Right lobe of liver (tissue), 6 donors: ENCODE measurements at places on chromosomes 3 and 15. TPM values are rescaled to one million over a fixed set of nuclear protein-coding genes. Genes with fewer than 3 reads are reported as not detected.

DNA sequence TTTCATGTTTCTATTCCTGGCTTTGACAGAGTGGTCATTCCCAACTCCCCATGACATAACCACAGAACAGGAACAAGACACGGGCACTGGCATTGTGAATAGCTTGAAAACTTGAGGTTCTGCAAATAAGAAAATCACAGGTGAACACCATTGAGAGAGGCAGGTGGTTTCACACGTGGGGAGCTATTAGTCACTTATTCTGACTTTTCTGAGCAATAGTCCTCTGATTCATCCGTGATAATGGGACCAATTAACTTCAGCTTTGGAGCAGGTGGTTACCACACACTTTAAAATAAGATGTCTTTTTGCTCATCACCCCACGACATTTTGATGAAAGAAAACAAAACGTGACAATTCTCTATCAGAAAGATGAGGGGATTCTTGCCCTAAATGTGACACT lies 224.7 kb downstream of the KLF13 start:
- H3K4me3 ChIP-seq: no peak overlapping the region
- H3K36me3 ChIP-seq: no peaks in the 10 kb centered on the region
- H3K4me1 ChIP-seq: no peaks in the 10 kb centered on the region
- H3K27ac ChIP-seq: no peak overlapping the region
- no peaks in the 10 kb centered on the region for H3K27me3 ChIP-seq

DNA sequence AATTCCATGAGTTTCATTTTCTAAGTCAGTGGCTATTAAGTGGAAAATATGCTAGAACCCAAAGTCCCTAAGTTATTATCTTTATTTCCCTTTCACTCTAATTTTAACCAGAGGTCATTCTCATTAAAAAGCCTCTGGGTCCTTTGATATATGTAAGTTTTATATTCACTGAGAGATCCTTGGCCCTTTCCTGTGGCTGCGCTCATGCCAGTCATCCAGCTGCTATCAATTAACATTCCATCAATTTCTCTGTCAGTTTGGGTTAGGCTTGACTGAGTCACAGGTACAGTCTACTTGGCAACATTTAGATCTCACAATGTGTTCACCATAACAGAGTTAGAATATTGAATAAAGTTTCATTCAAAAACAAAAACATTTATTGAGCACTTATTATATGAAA lies 58.0 kb upstream of the FBN1 start:
- no peaks in the 10 kb centered on the region for H3K4me1 ChIP-seq
- H3K36me3 ChIP-seq: no peaks in the 10 kb centered on the region
- no peak for DNase-seq

DNA sequence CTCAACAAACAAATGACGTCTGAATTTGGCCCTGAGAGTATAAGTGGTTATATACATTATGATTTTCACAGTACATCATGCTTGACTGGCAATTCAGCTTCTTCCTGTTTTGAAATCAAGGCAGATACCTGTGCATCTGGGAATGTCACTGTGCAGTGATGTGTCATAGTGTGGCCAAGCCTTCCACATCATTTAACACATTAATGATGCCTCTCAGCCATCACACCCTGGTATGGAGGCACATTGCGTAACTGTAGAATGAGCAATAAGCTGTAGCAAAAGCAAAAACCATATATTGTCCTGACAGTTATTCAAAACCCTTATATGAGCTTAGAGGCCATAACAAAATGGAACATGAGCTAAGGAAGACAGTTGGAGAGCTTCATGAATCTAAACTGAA lies 246.0 kb downstream of the EPHA3 start:
- no peaks in the 10 kb centered on the region for H3K4me1 ChIP-seq
- no peak overlapping the region for H3K27ac ChIP-seq
- H3K36me3 ChIP-seq: no peaks in the 10 kb centered on the region
- H3K4me3 ChIP-seq: no peak overlapping the region
- DNase-seq: no peak
- no peaks in the 10 kb centered on the region for H3K27me3 ChIP-seq

DNA sequence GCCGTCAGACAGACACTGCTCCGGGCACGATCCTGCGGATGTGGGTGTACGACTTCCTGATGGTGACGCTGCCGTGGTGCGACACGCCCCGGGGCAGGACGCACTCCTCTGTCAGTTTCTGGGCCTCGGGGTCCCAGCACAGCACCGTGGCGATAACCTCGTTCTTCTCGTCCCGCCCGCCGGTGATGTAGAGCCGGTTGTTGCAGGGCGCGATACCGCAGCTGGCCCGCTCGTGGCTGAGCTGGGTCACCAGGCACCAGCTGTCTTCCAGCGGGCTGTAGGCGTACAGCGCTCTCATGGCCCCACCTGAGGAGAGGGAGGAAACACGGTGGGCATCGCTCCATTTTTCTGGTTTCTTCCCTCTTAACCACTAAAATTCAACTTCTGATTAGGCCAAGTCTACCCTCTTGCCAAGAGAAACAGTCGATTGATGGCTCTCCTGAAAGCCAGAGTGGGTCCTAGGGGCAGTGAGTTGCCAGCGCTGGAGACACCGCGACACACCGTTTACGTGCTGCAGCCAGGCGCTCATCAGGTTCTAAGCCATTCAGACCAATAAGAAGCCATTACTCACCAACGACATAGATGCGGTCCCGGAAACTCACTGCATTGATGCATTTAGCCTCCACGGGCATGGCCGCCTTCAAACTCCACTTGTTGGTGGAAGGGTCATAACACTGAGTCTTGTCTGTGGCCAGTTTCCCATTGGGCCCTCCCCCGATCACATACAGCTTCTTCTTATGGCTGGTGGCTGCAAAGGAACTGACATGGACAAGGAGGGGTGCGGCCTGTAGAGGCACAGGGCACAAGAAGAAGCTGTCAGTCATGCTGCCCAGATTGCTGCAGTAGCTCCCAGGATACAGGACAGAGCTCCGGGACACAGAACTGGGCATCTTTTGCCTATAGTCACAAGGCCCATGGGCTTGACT lies 63.3 kb downstream of the KLHL6 start:
- peak; percentile 48 for DNase-seq
- no peaks in the 10 kb centered on the region for H3K36me3 ChIP-seq
- no peak overlapping the region for H3K27ac ChIP-seq

DNA sequence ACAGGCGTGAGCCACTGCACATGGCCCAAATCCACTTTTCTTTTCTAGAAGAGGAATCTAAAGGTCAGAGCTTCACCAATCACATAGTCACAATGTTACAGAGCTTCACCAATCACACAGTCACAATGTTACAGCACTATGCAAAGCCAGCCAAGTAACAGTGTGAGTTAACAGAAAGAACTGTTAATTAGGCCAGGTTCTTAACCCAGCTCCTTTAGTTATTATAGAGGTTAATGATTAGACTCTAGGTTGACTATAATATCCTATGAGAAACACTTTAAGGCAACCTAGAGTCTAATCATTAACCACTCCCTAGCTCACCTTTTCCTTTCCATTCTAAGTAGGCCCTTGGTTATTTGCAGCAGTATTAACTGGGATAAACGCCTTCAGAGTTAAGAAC lies 54.0 kb downstream of the TASOR start:
- no peak overlapping the region for H3K4me3 ChIP-seq
- H3K27me3 ChIP-seq: no peaks in the 10 kb centered on the region
- H3K4me1 ChIP-seq: no peaks in the 10 kb centered on the region
- peaks cover 32% of the 10 kb centered on the region for H3K36me3 ChIP-seq

- no peaks in the 10 kb centered on the region for H3K4me1 ChIP-seq
- peak overlapping the region; percentile 67 for H3K4me3 ChIP-seq
- H3K27ac ChIP-seq: no peak overlapping the region
- H3K36me3 ChIP-seq: no peaks in the 10 kb centered on the region
Measured at GRCh38 chr3:142888099-142888480, 793 bp downstream of the PCOLCE2 start.

GRCh38 chr3:10693457-10693856 lies 122.6 kb upstream of the SLC6A11 start:
- no peak overlapping the region for H3K4me3 ChIP-seq
- DNase-seq: no peak
- no peaks in the 10 kb centered on the region for H3K27me3 ChIP-seq
- peaks cover 20% of the 10 kb centered on the region for H3K4me1 ChIP-seq
- no peak overlapping the region for H3K27ac ChIP-seq

DNA sequence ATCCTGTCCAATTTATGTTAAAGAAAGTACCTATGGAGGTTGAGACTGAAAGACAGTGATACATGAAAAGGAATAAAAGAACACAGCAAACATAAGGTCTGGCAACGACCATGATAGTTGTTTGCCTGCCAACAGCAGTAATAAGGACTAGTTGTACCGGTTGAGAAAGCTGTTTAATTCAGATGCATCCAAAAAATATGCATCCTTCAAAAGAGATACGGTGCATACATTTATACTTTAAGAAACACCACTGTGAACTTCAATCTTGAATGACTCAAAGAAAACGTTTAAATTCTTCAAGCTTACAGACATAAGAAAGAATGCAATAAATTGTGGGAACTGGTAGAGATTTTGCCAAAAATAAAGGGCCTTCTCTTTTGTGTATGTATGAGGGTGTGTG lies 492.1 kb downstream of the NLGN1 start:
- H3K27ac ChIP-seq: no peak overlapping the region
- H3K4me1 ChIP-seq: no peaks in the 10 kb centered on the region
- no peak for DNase-seq
- H3K27me3 ChIP-seq: no peaks in the 10 kb centered on the region

DNA sequence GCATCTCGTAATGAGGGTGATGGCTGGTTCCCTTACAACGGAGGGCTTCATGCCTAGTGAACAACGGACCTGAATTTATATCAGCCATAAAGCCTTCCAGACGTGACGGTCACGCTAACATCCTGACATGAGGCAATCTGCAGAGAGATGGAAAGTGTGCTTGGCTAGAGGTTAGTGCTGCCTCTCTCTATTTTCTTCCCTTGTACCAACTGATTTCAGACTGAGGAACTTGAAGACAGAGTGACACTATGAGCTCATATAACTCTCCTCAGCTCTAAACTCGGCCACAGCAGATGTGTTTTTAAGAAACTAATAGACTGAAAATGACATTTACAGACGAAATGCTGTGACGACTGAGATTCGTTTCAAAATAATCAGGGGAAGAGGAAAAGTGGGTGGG lies 122.4 kb downstream of the XXYLT1 start:
- H3K4me3 ChIP-seq: no peak overlapping the region
- no peaks in the 10 kb centered on the region for H3K36me3 ChIP-seq
- no peaks in the 10 kb centered on the region for H3K4me1 ChIP-seq

DNA sequence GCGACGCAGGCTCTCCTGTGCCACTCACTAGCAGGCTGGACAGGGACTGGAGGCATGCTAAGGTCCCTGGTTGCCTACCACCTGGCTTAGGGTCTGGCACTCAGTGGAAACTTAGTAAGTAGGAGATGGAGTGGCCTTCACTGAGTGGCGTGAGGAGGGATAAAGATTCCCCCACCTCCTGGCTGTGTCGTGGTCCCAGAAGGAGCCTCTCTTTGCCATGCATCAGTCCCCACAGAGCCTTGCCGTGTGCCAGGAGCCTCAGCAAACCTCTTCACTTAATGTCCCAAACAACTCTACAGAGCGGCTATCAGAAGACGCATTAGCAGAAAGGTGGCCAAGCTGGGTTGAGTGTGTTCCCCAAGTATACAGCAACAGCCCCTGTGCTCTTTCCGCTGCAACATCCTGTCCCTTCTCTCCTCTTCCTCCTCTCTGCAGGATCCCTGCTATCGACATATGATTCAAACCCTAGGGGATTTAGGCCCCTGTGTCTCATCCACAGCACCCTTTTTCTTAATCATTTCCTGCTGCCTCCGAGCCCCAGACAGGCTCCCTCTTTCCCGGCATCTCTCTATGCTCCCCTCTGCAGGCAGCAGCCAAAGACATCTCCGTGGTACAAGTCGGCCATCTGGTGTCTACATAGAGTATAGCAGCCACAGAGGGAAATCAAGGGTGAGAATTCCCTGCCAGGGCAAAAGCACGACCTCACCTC lies 66.7 kb downstream of the SLC6A1 start:
- DNase-seq: peak; percentile 47
- no peaks in the 10 kb centered on the region for H3K36me3 ChIP-seq
- no peaks in the 10 kb centered on the region for H3K27me3 ChIP-seq
- no peak overlapping the region for H3K27ac ChIP-seq
- no peaks in the 10 kb centered on the region for H3K4me1 ChIP-seq

- no peak overlapping the region for H3K4me3 ChIP-seq
- no peaks in the 10 kb centered on the region for H3K27me3 ChIP-seq
- no peaks in the 10 kb centered on the region for H3K4me1 ChIP-seq
Measured at GRCh38 chr15:31034152-31034551, 42.7 kb upstream of the MTMR10 start.

Gene ADAMTS7
- total RNA-seq: 0.64 TPM

Gene CLDN16
- 6.6 TPM for total RNA-seq

Gene TP63
- not detected for total RNA-seq

Gene CCNB2
- 2.1 TPM for total RNA-seq

Gene SLC28A2
- 0.81 TPM for total RNA-seq

Gene CTXN2
- total RNA-seq: not detected

Gene SH2D7
- not detected for total RNA-seq

Gene CGNL1
- total RNA-seq: 54.5 TPM
